ENCODE measurements at places on chromosomes 12 and 14.
A peak's percentile ranks its signal among the peaks of the same experiment; 100 is the strongest.

- DNase-seq, result no peak
These were observed 107.7 kb downstream of the SLC38A1 start for GRCh38 chr12:46160981-46161690.

DNA sequence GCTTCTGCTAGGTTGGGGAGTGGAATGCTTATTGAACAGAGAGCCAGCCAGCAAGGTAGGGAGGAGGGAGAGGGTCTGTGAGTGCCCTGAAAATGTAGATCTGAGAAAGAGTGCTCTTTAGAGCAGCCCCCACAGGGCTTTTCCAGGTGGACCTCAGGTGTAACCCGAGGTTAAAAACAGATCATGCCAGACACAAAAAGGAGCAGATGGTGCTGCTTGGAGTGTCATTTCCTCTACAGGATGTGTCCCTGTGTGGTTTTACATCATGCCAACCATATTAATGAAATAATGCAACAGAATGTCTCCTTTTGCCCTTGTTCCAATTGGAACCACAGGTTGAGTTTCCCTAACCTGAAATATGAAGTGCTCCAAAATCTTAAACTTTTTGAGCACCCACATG lies 6.4 kb downstream of the SUSD6 start:
- no peak for DNase-seq

DNA sequence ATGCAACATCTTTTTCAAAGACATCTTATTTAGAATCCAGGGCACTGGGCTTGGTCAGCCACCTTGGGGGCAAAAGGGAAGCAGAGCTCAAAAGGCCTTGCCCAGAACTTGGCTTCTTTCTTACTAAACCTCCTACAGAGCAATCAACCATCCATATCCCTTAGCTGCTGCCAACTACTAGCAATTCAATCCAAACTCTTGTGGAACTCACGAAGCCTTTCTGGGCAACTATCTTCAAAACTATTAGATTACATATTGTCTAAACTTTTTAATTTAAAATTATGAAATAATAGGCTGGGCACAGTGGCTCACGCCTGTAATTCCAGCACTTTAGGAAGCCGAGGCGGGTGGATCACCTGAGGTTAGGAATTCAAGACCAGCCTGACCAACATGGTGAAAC lies 95.5 kb downstream of the PAWR start:
- no peak for DNase-seq

GRCh38 chr12:56954057-56954957 lies 3.1 kb downstream of the RDH16 start:
- DNase-seq, result no peak

DNA sequence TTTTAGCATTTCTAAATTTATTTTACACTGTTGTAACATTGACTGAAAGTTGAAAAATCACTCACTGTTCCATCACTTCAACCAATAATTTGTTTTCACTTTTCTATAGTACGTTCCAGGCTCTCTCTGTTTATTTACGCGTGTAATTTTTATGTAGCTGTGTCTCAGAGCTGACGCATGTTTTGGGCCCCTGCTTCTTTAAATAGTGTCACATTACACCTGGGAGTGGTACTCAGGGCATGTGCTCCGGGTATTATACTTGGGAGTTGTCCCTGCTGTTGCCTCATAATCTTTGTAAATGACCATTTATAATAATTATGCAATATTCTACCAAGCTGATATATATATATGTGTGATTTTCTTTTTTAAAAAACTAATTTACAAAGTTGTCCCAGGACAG lies 132.8 kb upstream of the CPM start:
- DNase-seq, result no peak

DNA sequence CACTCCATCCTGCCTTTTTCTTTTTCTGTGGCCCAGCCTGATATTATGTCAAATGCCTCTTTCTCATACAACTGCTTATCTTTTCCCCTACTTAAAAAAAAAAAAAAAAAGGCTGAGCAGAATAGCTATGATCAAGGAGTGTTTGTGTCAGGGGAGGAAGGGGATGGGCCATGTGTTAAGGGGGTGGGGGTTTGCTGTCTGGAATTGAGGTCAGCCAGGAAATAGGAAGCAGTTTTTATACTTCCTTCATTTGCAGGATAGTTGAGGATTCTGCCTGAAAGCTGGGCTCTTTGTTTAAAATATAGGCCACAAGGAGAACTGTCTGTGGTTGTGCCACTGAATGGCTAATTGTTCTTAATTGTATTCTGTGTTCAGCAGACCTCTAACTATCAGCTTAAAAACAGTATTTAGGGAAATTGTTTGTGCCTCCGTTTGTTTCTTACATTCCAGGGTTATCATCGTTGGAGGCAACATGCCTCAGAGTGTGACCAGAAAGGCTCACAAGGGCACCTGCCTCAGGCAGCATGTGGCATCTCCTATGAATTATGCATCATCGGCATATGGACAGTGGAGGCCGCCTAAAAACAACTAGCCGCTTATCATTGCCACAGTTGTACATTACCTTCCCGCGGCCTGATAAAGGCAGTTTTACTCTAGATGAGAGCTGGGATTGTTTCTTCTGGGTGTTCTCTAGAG lies 96.0 kb downstream of the SRGAP1 start:
- peak; percentile 47 for DNase-seq

GRCh38 chr14:20782280-20782890 lies 1.3 kb downstream of the RNASE6 start:
- DNase-seq, result peak; percentile 39

- peak; percentile 92 for DNase-seq
These were observed at the start of gene DHRS4 for GRCh38 chr14:23953464-23954278. Gene DHRS4, plus strand, starts transcription at chr14:23953770. Its CDS starts 19 bp downstream, at chr14:23953789.

DNA sequence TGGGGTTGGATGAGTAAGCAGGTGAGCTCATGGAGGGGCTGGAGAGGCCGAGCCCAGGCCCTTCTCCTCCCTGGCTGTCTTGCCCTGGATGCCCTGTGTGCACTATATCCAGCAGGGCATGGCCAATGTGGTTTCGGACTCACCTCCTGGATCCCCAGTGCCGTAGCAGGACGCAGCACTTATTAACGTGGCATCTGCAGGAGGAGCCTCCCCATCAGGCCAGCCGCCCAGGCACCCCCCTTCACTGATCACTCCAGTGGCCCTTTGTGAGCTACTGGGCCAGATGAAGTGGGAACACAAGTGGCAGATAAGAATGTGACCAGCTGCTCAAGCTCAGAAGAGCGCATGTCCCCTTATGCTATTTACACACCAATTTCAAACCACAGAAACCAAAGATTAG lies 43.1 kb upstream of the DICER1 start:
- no peak for DNase-seq

DNA sequence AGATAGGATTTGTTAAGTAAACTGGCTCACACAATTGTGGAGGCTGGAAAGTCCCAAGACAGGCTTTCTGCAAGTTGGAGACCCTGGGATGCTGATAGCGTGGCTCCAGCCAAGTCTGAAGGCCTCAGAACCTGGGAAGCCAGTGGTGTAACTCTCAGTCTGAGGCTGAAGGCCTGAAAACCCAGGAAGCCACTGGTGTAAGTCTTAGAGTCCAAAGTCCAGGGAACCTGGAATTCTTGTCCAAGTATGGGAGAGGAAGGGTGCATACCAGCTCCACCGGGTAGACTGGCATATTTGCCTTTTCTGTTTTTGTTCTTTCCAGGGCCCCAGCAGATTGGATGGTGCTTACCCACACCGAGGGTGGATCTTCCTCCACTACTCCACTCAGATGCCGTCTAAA lies 18.1 kb downstream of the GMFB start:
- no peak for DNase-seq

DNA sequence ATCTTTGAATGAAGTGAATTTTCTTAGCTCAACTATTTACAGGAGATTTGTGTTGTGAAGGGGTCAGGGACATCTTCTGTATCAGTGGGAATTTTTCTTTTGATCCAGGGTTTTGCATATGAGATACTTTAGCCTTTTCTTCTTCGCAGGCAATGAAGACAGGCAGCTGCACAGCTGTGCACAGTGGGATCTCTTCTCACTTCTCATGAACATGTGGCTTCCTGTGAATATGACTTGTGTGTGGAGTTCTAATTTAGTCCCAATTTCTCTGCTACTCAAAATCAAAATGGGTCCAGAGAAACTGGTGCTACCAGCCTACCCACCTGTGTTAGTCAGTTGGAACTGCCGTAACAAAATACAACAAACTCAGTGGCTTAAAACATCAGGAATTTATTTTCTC lies 37.8 kb downstream of the ARF6 start:
- no peak for DNase-seq

DNA sequence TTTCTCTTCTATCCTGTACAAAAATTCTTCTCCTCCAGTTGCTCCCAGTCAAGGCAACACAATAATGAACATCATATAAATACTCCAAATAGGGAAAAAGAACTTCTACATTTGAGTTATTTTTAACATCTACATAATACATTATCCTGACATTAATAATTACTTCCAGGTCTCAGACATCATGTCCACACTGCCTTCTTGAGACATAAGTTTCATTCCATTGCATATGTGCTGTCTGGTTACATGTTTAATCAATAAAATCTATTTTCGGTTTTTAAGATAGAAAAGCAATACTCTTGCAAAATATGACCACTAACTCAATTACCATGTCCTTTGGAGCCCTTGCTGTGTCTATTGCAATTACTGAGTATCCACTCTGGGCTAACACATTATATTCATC lies 881.9 kb downstream of the GALC start:
- no peak for DNase-seq

GRCh38 chr12:21998295-21998694 lies 47.7 kb upstream of the CMAS start:
- no peak for DNase-seq

- no peak for DNase-seq
These were observed 23.7 kb upstream of the NXPH4 start for GRCh38 chr12:57192920-57193319.

- no peak for DNase-seq
These were observed 11.2 kb upstream of the SERPINA10 start for GRCh38 chr14:94304243-94304642.

DNA sequence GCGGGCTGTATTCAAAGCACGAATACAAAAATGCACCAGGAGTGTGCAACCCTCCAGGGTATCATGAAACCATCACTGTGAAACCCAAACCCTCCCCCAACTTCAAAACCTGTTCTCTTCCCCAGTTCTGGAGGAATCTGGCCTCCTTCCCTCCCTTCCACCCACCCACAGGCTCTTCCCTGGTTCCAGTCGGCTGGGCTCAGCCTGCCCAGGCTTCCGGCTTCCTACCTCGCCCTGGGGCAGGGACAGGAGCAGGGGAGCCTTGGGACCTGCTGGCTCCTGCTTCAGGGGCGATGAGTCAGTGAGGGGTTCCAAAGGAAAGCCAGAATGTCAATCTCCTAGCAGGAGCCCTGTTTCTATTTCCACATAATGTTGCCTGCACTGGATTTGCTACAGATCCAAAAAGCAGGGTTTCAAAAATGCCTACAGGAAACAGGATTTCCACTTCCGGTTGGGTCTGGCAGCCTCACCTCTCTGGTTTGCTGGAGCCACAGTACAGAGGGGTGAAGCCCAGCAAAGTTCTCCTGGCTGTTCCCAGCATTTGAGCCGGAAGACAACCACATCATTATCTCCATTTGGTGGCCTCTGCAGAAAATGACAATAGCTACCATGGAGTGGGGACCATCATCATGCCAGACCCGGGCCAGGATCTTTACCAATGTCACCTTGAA lies 278.3 kb downstream of the DPF3 start:
- DNase-seq, result no peak

- DNase-seq, result no peak
These were observed 108.3 kb upstream of the FUT8 start for GRCh38 chr14:65304239-65304638.

DNA sequence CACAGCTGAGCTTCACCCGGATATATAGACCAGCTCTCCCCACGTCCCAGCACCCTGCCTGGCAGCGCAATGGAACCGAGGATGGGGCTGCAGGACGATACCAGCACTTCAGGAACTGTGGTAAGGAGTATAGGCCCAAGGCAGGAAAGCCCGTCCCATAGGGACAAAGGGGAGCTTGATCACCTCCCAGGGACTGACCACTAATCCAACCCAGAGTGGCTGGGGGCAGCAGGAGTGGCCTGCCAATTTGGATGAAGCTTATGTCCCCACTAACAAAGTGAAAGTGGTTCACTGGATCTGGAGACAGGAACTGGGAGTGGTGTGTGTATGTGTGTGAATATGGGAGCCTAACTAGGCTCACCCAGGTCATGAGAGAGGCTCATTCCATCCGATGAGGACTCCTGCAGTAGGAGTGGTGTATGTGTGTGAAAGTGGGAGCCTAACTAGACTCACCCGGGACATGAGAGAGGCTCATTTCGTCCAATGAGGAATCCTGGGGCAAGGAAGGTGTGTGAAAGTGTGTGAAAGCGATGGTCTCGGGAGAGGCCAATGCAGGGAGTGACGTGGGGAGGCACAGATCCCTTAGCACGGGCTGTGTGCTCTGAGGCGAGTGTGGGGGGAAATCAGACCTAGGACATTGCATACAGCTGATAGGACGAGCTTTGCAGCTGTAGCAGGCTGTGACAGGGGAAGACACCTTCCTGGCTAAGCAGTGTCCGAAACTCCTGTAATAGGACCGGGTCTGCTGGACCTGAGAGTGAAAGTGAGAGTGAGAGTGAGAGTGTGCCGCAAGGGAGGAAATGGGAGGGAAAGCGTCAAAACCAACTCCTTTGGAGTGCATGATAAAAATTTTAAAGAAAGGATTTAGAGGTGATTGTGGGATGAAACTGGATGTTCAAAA lies 25.7 kb downstream of the KLRK1 start:
- peak; percentile 78 for DNase-seq

- DNase-seq, result no peak
These were observed 46.0 kb downstream of the SPIC start for GRCh38 chr12:101521136-101521535.

GRCh38 chr14:61218767-61219166 lies 62.4 kb downstream of the TMEM30B start:
- DNase-seq, result no peak

DNA sequence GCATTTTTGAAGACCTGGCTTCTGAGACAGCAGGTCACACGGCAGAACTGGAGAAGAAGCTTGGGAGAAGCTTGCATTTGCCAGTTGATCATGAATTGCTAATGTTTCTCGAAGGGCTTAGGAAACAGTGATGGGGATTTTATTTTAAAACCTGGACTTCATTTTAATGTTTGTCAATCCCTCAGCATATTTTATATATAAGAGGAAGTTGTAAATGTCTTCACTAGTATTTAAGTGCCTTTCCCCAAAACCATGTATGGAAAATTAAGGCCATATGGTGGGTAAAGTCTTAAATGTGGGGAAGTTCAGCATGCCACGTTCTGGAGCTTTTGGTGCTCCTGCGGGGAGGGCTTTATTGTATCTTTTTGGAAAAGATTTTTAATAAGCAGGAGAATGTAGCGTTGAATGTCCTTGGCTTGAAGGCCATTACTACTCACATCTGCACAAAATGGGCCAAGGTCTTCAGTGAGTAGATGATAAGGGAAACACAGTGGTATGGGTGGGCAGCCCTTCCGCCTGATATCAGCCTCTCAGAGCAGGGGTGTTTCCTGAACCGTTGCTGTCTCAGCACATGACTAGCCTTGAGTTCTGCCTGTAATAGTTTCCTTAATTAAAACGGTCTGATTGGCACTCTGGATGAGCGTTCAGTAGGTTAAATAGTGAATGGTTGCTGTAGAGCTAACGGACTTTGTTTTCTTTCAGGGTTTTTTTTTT lies 511.4 kb downstream of the PCNX1 start:
- DNase-seq, result no peak

Measured in Ammon's horn (tissue), 1 donor.